ENCODE measurements at places on chromosomes 11 and 22.

DNA sequence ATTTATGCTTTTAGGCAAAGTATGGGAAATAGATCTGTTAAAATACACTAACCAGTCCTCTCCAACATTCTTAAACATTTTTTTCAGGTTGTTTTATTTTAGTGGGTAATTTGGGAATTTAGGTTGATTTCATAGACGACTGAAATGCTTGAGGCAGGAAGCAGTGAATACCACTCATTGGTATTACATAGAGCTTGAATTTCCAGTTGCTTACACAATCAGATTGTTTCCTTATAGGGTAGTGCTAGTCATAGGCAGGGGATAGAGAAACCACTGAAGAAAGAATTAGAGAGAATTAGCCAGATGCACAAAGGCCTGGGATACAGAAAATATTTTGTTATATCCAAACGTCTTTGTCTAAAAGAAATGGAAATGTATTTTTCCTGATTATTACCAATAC is 23.9 kb upstream of the LYVE1 start:
- no peak for DNase-seq

GRCh38 chr11:121892863-121893262 is 223.2 kb downstream of the BLID start:
- no peak for DNase-seq

GRCh38 chr11:65634905-65635731 is 2.8 kb upstream of the SIPA1 start:
- no peak for DNase-seq

DNA sequence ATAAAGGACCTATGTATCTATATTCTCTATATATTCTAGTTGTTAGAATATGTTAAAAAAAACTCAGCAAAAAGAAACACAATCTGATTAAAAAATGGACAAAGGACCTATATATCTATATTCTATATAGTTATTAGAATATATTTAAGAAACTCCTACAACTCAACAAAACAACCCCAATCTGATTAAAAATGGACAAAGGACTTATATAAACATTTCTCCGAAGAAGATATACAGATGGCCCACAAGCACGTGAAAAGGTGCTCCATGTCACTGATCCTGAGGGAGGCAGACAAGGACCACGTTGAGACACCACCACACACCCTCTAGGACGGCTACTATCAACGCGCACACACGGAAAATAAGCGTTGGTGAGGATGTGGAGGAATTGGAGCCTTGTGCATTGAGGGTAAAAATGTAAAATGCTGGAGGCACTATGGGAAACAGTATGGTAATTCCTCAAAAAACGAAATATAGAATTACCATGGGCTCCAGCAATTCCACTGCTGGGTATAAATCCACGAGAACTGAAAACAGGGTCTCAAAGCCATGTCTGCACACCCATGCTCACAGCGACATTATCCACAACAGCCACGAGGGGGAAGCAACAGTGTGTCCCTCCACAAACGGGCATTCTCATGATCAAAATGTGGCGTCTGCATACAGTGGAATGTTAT is 22.7 kb downstream of the YPEL1 start:
- no peak for DNase-seq

- DNase-seq, result no peak
Measured at GRCh38 chr22:19799322-19800190, 39.0 kb downstream of the TBX1 start.

GRCh38 chr22:47021371-47022074 is 259.1 kb downstream of the TBC1D22A start:
- no peak for DNase-seq

GRCh38 chr22:45399712-45400445 is 13.5 kb downstream of the SMC1B start:
- DNase-seq, result no peak

GRCh38 chr11:114157476-114158050 is 98.1 kb downstream of the ZBTB16 start:
- DNase-seq, result no peak

DNA sequence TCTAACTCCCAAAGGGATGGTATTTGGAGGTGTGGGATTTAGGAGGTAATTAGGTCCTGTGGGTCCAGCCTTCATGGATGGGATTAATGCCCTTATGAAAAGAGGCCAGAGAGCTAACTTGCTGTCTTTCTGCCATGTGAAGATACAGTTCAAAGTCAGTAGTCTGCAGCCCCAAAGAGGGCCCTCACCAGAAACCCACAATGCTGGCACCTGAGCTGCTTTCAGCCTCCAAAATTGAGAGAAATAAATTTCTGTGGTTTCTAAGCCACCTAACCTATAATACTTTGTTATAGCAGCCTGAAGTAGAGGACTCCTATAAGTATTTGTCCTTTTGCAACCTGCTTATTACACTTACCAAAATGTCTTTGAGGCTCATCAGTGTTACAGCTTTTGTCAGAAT is 16.2 kb downstream of the ATM start:
- no peak for DNase-seq

DNA sequence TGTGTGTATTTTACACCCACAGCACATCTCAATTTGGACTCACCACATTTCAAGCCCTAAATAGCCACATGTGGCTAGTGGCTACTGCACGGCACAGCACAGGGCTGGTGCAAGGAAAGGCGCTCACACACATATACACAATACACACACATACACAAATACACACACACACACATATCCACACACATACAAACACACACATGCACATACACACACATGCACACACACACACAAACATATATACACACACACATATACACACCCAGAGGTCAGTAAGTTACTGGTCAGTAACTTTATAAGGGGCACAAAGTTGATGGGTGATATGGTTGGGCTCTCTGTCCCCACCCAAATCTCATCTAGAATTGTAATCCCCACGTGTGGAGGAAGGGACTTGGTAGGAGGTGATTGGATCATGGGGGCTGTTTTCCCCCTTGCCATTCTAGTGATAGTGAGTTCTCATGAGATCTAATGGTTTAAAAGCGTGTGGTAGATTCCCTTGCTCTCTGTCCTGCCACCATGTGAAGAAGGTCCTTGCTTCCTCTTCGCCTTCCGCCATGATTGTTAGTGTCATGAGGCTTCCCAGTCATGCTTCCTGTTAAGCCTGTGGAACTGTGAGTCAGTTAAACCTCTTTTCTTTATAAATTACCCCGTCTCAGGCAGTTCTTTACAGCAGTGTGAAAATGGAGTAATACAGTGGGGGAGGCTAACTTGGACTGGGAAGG is 37.6 kb upstream of the DKK3 start:
- DNase-seq, result no peak

All from activated naive CD8-positive, alpha-beta T cell treated with anti-CD3 and anti-CD28 coated beads, Interleukin-2, amount 50 U/mL, for 16 hours (primary cell).